ENCODE measurements at places on chromosomes 13 and 19.

DNA sequence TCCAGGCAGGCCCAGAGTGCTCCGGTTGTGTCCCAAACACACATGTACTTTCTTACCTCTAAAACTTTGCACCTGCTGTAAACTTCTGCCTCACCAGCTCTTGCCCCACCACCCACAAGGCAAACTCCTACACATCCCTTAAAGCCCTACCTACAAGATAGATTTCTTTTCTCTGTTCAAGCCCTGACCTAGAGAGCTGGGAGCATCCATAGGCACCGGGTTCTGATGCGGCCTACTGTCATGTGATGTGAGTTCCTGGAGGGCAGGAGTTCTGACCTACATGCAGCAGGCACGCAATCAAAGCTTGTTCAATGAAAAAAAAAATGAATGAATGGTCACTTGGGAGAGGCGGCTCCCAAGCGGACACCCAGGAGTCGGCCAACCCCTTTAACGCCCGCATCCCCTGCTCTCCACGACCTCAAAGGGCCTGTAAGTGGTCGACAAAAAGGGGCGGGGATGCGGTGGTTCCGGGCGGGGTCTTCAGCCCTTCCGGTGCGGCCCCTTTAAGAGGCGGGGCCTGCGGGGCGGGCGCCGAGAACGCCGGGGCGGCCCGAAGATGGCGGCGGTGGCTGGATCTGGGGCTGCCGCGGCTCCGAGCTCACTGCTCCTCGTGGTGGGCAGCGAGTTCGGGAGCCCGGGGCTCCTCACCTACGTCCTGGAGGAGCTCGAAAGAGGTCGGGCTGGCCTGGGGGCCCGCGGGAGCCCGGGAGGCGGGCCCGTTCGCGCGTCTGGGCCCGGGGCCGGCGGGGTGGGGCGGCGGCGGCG is at the start of gene MAP1S:
Gene MAP1S, plus strand, starts transcription at position 534 of the 765 bp plus-strand sequence. Its CDS starts 23 bp downstream, at position 557.
- peak; percentile 25 for DNase-seq

DNA sequence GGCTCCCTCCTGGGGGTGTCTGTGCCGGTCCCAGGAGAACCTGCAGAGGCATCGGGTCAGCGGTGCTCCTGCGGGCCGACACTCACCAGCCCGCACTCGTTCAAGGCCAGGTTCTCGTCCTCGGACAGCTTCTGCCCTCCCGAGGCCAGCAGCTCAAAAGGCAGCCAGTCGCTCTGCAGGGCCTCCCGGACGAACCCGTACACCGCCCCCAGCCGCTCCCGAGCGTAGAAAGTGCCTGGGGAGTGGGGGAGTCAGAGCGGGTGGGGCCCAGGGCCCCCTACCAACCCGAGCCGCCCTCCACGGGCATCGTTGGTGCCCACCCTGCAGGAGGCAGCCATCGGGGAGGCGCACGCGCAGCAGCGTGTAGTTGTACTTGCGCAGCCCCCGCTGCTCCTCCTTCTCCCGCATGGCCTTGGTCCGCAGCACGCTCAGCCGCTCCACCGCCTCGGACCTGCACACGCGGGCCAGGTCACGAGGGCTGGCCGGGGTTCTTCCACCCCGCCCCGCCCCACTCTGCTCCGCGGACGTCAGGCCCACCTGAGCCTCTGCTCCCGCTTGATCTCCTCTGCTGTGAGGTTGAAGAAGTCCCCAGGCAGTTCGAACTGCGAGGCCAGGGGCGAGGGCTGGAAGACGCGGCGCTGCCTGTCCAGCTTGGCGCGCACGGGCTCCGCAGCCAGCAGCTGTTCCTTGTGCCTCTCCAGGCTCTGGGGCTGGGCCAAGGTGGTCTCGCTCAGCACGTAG is 11.5 kb downstream of the UBXN6 start:
- no peak for DNase-seq

DNA sequence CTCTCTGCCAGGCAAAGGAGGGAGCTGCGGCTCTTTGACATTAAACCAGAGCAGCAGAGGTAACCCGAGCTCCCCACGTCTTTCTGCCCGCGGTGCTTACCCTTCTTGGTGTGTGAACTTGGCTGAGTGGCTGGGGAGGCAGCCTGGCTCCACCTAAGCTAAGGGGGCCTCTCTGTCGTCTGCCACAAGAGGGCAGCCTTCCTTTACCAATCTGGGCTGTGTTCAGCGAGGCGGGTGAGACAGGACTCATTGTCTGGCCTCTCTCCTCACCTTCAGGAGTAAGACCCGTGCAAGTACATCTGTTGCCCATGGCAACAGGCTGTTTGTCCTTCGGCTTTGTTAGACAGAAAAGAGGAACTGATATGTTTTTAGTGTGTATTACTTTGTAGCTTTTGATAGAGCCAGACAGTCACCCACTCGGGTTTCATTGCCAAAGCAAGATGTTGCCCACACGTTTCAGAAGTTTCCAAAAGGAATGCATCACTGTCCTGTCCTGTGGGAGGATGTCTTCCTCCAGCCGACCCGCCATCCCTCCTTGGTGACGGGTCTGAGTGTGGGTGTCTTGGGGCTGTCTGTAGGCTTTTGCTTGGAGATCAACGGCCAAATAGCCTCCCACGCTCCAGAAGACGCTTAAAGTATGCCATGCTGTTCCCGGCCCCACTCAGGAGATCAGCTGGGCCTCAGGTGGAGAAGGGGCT is 4.6 kb downstream of the POP4 start:
- peak; percentile 46 for DNase-seq

DNA sequence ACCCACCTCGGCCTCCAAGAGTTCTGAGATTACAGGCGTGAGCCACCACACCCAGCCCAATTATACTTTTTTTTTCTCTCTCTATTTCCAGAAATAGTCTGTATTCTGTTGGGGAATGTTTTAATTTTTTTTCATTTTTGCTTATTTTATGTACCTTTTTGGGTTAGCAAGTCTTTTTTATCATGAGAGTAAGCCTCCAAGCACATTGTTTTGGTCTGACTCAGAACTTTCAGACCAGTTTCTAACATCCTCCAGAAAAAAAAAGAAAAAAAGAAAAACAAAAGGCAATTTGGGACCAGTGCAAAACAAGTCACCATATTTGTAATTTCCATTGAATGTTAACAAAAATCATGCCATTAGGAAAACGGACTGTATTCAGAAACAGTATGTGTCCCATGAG is 1465.5 kb downstream of the SLITRK5 start:
- no peak for DNase-seq

GRCh38 chr19:53091413-53092254 is 11.6 kb downstream of the ZNF160 start:
- DNase-seq = no peak

- DNase-seq = no peak
These were observed 31.3 kb upstream of the SIN3B start for GRCh38 chr19:16797876-16798275.

- peak; percentile 8 for DNase-seq
These were observed 119.7 kb downstream of the LHFPL6 start for GRCh38 chr13:39483326-39483725.

DNA sequence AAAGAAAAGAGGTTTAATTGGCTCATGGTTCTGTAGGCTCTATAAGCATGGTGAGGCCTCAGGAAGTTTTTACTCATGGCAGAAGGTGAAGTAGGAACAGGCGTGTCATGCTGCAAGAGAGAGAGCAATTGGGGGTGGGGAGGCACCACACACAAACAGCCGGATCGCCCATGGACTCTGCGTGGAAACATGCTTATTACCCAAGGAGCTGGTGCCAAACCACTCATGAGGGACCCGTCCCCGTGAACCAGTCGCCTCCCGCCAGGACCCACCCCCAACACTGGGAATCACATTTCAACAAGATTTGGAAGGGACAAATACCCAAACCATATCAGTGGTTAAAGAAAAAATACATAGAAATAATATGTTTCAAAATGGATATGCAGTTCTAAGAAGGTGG is 174.6 kb upstream of the RNF113B start:
- no peak for DNase-seq

GRCh38 chr13:73902296-73902695 is 231.9 kb downstream of the KLF12 start:
- DNase-seq = no peak

DNA sequence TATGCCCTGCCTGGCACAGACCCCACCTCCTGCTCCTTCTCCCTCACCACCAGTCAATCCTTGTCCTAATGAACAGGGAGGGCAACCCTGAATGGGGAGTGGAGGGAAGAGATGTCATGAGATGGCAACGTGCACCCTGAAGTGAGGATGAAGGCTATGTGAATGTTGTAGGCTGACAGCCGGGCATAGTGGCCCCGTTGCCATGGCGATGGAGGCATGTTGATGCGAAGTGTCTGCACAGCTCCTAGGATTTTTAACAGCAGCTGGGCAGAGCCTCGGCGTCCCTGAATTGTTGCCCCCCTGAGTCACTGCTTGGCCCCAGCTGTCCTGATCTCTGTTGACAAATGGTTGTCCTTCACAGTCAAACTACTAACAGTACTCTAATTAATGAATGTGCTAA is 4.8 kb upstream of the ALOX5AP start:
- DNase-seq = peak; percentile 76

DNA sequence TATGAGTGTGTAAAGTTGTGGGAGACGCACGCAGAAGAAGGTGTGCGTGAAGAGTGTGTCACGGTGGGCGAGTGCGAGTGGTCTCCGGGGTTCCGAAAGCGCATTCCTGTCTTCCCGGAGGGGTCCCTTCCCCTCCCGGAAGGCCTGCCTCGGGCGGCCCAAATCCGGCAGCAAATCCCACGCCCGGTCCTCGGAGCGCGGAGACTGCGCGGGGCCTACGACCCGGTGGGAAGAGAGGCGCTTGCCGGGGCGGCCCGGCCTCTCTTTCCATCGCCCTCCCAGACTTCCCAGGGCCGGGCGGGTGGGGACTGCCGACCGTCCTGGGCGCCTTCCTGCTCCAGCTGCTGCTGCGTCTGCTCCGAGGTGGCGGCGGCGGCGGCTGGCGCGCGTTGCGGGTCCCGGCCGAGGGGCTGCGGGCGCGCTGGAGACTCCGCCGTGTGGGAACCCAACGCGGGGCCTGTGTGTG is 2.1 kb downstream of the ZIC5 start:
- DNase-seq = no peak

- no peak for DNase-seq
These were observed 176.9 kb downstream of the SHISA2 start for GRCh38 chr13:25874907-25875306.

DNA sequence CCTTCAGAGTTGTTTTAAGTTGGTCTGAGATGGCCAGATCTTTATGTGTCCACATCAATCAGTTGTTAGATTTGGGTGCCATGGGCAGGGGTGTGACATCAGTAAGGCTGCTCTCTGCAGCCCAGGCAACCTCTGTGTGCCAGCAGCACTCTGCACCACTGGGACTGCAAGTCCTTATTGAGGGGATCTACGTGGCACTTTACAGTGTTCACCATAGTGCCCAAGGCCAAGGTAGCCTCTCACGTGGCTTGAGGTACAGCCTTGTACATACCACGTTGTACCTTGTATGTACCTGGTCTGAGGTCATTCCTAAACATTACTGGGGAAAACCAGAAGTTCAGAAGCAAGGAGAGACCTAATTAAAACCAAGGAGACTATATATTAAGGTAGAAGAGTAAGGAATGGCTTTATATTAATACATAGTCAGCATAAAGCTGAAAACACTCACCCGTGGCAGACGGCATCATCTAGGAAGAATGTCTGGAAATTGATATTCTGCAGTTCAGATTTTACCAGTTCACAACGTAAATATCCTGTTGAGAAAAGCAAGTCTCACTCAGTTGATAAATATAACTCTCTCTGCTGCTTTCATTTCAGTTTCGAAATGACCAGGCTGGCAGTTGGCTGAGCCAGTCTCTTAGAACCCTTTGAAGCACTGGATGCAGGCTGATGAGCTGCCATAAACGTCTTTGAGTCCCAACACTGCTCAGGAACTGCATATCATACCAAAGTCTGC is 128.8 kb downstream of the ZDHHC20 start:
- no peak for DNase-seq

DNA sequence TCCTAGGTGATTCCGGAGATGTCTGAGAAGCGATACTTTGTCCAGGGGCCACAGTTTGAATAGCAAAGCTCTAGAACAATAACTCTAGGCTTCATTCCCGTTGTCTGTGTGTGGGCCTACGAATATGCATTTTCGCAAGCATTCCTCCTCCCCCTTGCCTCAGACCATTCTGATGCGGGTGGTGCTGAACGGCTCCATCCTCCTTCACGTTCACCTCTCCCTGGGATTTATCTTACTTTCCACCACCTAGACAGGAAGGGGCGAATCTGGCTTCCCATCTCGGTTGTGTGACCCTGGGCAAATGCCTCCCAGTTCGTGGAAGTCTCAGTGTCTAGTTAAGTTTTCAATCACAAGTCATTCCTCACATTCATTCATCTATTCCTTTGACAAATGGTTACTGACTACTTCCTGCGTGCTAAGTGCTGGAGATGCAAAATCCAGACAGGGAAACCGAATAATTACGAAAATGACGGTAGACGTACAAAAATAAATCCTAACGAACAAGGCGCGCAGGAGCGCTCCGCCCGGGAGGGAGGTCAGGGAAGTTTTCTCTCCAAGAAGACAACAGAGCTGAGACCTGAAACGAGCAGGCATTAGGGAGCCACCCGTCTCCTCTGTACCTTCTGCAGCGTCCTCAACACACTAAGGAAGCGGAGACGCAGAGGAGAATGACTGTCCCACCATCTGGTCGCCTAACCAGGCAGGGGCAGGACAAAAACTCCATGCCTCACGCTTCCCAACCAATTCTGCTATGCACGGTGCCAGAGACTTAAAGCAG is 1.3 kb upstream of the CNOT3 start:
- peak; percentile 74 for DNase-seq

- DNase-seq = no peak
These were observed 58.2 kb downstream of the USP12 start for GRCh38 chr13:27113436-27113835.

- DNase-seq = peak; percentile 23
These were observed 9.8 kb upstream of the LIN7B start for GRCh38 chr19:49104229-49104864.

GRCh38 chr19:57465680-57466381 is 8.9 kb upstream of the VN1R1 start:
- DNase-seq = no peak

- DNase-seq = no peak
These were observed 105.1 kb downstream of the COG6 start for GRCh38 chr13:39760521-39760920.

GRCh38 chr19:29467824-29468401 is 57.9 kb upstream of the VSTM2B start:
- no peak for DNase-seq

DNA sequence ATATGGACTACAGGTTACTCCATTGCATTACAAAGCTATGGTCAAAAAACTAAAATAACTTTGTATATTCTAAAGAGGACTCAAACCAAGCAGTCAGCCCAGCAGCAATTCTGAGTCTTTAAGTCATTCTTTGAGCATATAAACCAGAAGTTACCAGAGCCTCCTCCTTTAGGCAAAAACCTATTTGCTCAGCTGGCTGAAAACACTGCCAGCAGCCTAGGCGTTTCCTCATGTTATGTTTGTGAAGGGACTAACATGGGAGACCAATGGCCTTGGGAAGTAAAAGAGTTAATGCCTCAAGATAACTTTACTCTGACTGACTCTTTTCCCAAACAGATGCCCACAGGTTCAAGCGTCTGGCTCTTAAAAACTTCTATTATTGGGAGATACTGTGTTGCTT is 45.3 kb downstream of the ZNF626 start:
- no peak for DNase-seq

- DNase-seq = no peak
These were observed 806.1 kb upstream of the ARGLU1 start for GRCh38 chr13:107374038-107374437.

DNA sequence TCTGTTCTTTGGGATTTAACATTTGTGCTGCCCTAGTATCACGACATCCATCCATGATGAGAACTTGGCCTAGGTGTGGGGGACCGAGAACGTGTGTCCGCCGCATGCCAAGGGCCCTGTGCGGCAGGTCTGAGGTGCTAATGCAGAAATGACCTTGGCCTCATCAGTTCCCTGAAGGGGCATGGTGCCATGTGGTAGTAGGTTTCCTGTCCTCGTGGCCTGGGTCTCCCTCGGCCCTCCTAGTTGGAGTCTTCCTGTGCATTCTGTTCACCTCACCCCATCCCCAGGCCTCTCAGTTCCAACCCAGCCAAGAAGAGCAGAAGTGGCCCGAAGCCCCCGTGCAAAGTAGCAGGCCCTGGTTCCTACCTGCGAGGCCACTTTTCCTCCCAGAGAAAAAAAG is 59.8 kb downstream of the GGACT start:
- DNase-seq = no peak
